Activated naive CD4-positive, alpha-beta T cell treated with anti-CD3 and anti-CD28 coated beads for 36 hours (primary cell): ENCODE measurements at places on chromosomes 7 and 10.
A peak's percentile ranks its signal among the peaks of the same experiment; 100 is the strongest.

GRCh38 chr10:28719789-28720436 lies 42.6 kb downstream of the BAMBI start:
- no peaks in the 10 kb centered on the region for H3K36me3 ChIP-seq
- no peak for DNase-seq
- peaks cover 5% of the 10 kb centered on the region for H3K4me1 ChIP-seq
- H3K27ac ChIP-seq: no peak overlapping the region
- H3K27me3 ChIP-seq: peaks cover 35% of the 10 kb centered on the region

GRCh38 chr7:119703895-119704294 lies 569.1 kb upstream of the KCND2 start:
- no peaks in the 10 kb centered on the region for H3K27me3 ChIP-seq
- H3K4me3 ChIP-seq: no peak overlapping the region
- no peaks in the 10 kb centered on the region for H3K36me3 ChIP-seq
- no peaks in the 10 kb centered on the region for H3K4me1 ChIP-seq

DNA sequence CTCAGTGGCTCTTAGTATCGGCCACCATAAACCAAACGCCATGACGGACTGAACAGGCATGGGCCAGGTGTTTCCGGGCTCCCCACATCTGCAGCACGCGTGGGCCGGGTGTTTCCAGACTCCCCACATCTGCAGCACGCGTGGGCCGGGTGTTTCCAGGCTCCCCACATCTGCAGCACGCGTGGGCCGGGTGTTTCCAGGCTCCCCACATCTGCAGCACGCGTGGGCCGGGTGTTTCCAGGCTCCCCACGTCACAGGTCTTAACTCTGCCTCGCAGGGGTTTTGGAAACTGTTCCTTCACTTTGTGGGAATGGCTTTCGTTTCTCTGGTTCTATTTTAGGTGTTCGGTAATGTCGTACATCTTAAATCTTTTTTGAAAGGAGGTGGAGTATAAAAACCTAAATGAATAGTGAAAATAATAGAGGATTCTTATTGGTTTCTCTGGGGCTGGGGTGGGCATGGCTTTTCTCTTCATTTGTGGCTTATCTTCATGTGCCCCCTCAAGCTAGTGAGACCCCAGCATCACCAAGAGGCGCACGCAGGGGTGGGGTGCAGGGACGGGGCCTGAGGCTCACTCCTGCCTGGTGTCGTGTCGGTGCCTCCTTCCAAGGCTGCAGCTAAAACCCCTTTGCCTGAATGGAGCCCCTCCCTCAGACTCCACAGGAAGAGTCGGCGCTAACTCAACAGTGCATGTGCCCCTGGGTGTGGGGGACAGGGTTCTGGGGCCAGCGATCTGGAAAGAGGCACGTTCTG lies 126.3 kb downstream of the WDR37 start:
- DNase-seq: no peak
- no peaks in the 10 kb centered on the region for H3K36me3 ChIP-seq
- no peaks in the 10 kb centered on the region for H3K4me1 ChIP-seq
- H3K27ac ChIP-seq: no peak overlapping the region
- H3K27me3 ChIP-seq: no peaks in the 10 kb centered on the region

GRCh38 chr7:73718905-73719805 lies at the start of gene STX1A:
Gene STX1A (minus strand): TSS chr7:73719669. CDS start chr7:73719631, 38 bp downstream.
- H3K4me3 ChIP-seq: peak within 1 kb of the TSS; percentile 77
- H3K36me3 ChIP-seq: no peaks in the 10 kb centered on the region
- H3K27me3 ChIP-seq: peaks cover 2% of the 10 kb centered on the region
- H3K27ac ChIP-seq: no peak within 1 kb of the TSS

GRCh38 chr7:137985253-137985896 lies 16.5 kb downstream of the CREB3L2 start:
- H3K36me3 ChIP-seq: peaks cover 26% of the 10 kb centered on the region
- no peak for DNase-seq
- H3K4me1 ChIP-seq: peaks cover 3% of the 10 kb centered on the region

DNA sequence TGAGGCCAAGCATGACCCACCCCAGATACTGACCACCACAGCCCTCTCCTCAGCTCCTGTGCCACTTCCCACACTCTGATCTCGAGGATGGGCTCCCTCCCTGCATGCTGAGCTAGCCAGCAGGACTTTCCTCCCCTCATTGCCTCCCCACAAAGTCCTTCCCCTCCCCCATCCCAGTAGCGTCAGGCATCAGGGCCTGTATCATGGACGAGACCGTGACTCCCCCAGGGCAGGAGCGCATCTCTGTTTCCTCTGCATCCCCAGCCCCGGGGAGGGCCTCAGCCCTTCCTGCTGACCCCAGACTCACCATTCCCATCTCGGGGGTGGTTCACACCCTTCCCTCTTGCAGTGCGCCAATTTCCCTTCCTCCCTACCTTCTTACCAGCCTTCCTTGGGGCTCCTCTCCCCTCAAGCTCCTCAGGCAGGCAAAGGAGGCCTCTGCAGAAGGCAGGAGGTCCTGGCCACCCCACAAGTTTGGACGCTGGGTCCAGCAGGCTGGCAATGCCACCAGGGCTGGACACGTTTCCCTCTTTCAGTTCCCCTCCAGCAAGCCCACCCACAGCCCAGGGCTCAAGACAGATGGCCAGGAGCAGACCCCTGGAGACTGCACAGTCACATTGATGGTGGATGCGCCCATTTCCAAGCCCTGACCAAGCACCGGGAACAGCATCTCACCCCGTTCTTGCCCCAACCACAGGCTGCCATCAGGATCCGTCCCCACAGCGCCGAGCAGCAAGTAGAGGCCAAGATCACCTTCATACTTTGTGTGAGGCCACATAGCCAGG lies 36.5 kb downstream of the GRID1 start:
- no peaks in the 10 kb centered on the region for H3K4me1 ChIP-seq
- H3K4me3 ChIP-seq: no peak overlapping the region
- no peak overlapping the region for H3K27ac ChIP-seq

DNA sequence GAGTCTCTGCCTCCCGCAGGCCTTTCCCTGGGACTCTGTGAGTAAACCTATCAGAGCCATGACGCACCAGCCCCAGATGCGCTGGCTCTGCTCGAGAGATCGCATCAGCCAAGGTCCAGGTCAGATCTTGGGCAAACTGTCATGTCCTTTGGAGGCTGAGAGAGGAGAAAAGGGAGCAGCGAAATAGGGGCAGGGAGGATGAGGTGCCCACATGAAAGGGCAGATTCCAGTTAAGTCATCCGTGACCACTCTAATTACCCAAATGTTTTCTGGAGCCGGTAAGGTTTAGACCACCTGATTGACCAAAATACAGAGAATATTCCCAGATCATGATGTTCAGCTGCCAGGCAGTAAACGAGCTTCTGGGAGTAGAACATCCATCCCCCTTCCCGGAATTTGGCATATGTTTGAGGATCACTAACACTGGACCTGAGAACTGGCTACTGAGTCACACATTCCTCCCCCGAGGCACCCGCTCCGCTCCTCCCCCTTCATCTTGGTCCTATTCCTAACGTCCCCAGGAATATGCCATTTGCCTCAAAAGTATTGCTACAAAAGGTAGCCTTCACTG lies 88.0 kb downstream of the FGFR2 start:
- H3K4me3 ChIP-seq: no peak overlapping the region
- peaks cover 2% of the 10 kb centered on the region for H3K27me3 ChIP-seq
- no peaks in the 10 kb centered on the region for H3K4me1 ChIP-seq
- H3K27ac ChIP-seq: no peak overlapping the region

GRCh38 chr7:146772601-146773000 lies 656.0 kb downstream of the CNTNAP2 start:
- H3K27me3 ChIP-seq: no peaks in the 10 kb centered on the region
- DNase-seq: no peak
- no peaks in the 10 kb centered on the region for H3K36me3 ChIP-seq

GRCh38 chr7:84629640-84630318 lies 435.2 kb upstream of the SEMA3A start:
- no peaks in the 10 kb centered on the region for H3K36me3 ChIP-seq
- H3K27ac ChIP-seq: no peak overlapping the region

GRCh38 chr10:79273604-79274003 lies 73.7 kb upstream of the PPIF start:
- H3K36me3 ChIP-seq: peaks cover 8% of the 10 kb centered on the region
- no peak overlapping the region for H3K4me3 ChIP-seq
- no peaks in the 10 kb centered on the region for H3K4me1 ChIP-seq
- no peak for DNase-seq
- H3K27ac ChIP-seq: no peak overlapping the region
- no peaks in the 10 kb centered on the region for H3K27me3 ChIP-seq

GRCh38 chr10:59302381-59302780 lies 60.0 kb downstream of the FAM13C start:
- no peaks in the 10 kb centered on the region for H3K36me3 ChIP-seq
- H3K4me1 ChIP-seq: no peaks in the 10 kb centered on the region
- H3K4me3 ChIP-seq: no peak overlapping the region
- H3K27me3 ChIP-seq: no peaks in the 10 kb centered on the region

GRCh38 chr7:120064565-120064964 lies 208.4 kb upstream of the KCND2 start:
- no peak overlapping the region for H3K27ac ChIP-seq
- DNase-seq: no peak
- no peaks in the 10 kb centered on the region for H3K4me1 ChIP-seq

- peaks cover 15% of the 10 kb centered on the region for H3K4me1 ChIP-seq
- H3K4me3 ChIP-seq: peak overlapping the region; percentile 66
- peaks cover 61% of the 10 kb centered on the region for H3K27me3 ChIP-seq
- no peak overlapping the region for H3K27ac ChIP-seq
- peak; percentile 28 for DNase-seq
Measured at GRCh38 chr10:14173706-14174594, 156.8 kb downstream of the FRMD4A start.

DNA sequence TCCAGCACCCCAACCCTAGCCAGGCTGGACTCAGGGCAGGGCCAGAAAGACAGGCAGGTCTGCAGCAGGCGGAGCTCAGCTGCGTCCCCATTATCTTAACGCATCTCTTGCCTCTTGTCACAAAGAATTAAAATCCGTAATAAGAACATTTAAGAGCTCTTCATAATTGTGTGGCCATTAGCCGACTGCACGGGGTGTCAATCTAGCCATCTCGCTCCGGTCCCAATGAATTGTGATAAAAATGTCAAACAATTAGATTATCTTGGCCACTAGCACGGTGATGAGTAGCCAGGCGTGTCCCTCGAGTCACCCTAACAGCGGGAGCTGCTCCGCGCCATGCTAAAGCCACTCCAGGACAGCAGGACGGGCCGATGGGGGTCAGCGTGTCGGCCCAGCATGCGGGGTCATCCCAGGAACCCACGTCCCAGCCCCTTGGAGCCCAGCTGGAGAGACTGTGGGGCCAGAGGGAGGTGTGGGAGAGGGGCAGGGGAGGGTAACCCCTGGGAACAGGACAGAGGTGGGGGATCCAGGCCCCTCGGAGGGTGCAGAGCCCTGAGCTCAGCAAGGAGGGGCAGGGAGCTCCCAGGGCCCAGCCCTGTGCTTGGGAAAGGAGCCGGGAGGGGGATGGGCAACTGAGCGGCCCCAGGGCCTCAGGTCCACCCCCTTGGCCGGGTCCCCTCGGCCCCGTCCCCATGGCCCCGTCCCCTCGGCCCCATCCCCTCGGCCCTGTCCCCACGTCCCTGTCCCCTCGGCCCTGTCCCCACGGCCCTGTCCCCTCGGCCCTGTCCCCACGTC lies 17.7 kb upstream of the NKX6-2 start:
- no peaks in the 10 kb centered on the region for H3K27me3 ChIP-seq
- no peaks in the 10 kb centered on the region for H3K36me3 ChIP-seq

DNA sequence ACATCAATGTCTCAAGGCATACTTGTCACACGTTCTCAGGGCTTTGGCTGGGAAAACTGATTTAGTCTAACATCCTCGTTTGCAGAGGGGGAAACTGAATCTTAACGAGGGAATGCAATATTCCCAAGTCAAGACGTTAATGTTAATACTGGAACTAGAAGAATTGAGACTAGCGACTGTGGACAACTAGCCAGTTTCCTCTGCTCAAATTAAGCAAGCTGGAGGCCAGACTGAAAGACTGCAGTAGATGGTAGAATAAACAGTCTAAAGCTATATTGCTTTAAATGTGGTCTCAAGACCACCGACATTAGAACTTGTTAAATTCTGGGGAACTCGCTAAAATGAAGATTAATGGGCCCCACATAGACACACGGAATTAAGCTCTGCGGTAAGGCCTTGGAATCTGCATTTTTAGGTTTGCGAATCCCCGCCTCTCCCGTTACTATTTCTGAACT lies 639 bp upstream of the TFAM start:
- H3K4me1 ChIP-seq: peaks cover 31% of the 10 kb centered on the region
- H3K36me3 ChIP-seq: peaks cover 17% of the 10 kb centered on the region
- peak overlapping the region; percentile 56 for H3K27ac ChIP-seq

DNA sequence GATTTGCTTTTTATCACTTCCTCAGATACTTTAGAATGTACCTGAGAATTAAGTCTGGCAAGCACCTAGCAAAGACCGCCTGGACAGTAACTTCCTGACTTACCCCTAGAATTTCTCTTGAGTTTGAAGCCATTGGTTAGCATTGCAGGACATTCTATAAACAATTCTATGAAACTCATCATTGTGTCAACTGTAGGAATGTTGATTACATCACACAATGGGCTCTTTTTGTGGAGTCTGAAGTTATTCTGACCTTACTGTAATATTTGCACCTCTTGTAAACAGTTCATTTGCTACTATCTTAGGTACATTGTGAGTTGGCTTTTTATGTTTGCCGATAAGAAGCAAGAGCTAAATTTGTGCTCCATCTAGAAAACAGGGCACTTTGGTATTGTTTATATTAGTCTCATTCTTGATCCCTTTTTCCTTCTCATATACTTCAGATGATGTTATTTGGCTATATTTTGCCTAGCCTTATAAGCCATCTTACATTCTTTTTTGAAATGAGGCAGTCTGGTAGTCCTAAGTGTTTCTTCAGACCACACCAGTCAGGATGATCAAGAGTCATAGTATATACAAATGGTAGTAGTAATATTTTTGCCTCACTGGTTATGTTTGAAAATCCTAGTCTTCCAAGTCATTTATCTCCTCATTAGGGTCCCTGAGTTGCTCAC lies 52.4 kb downstream of the CASD1 start:
- H3K27ac ChIP-seq: no peak overlapping the region
- no peaks in the 10 kb centered on the region for H3K27me3 ChIP-seq
- DNase-seq: no peak
- no peak overlapping the region for H3K4me3 ChIP-seq

DNA sequence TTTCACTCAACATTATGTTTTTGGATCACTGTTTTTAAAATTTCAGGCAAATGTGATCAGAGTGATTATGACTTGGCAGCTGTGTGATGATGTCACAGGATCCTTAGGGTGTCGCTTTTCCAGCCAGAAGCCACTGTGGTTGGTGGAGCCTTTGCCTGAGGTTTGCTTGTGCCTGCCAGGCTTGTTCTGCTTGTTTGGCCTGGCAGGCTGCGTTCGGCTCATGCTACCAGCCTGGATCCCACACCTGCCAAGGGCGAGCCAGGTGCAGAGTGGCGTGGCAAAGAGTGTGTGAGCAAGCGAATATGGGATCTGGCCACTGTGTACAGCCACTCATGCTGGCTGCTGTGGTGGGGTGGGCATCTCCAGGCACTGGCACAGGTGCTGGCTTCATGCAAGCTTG lies 55.7 kb downstream of the ADK start:
- H3K4me1 ChIP-seq: peaks cover 2% of the 10 kb centered on the region
- no peak overlapping the region for H3K4me3 ChIP-seq
- H3K36me3 ChIP-seq: peaks cover 12% of the 10 kb centered on the region
- H3K27me3 ChIP-seq: no peaks in the 10 kb centered on the region
